ENCODE measurements at places on chromosomes 1 and 21.

DNA sequence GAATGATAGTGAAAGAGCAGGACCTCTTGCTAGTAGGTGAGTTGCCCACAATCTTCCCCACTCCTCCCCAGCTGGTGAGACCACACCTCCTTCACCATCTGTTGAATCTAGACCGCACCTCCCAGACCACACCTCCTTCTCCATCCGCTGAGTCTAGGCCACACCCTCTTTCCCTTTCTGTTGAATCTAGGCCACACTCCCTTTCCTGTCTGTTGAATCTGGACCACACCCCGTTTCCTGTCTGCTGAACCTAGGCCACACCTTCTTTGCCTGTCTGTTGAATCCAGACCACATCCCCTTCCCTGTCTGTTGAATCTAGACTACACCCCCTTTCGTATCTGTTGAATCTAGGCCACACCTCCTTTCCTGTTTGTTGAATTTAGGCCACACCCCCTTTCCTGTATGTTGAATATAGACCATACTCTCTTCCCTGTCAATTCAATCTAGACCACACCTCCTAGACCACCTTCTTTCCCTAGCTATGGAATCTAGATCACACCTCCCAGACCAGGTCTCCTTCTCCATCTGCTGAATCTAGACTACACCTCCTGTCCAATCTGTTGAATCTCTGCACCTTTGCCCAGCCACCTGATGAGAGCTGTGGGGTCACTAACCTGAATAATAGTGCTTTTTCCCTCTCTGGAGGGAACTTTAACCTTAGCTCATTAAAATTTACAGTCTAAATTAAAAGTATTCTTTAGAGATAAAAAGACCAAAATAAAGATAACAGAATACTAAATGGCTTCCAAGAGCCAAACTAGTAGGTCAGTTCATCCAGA, 116.3 kb downstream of the DAB1 start:
- no peak for DNase-seq

DNA sequence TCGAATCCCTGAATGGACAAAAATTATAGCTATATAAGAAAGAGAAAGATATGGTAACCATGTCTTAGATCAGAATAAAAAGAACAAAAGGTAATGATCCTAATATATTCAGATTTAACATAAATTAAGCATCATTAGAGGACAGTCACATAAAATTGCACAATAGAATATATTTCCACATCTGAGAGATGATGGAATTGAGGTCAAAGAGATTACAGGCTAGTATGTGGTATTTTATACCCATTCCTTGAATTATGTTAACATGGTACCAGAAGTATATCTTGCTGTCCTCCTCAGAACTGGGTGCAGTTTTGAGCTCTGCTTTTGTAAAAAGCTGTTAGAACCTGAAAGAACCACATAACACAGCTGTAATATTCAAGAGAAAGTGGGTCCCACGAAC, 245.6 kb upstream of the HOOK1 start:
- DNase-seq, result no peak

- no peak for DNase-seq
These were observed 71.0 kb downstream of the UBR4 start for GRCh38 chr1:19138958-19139581.

DNA sequence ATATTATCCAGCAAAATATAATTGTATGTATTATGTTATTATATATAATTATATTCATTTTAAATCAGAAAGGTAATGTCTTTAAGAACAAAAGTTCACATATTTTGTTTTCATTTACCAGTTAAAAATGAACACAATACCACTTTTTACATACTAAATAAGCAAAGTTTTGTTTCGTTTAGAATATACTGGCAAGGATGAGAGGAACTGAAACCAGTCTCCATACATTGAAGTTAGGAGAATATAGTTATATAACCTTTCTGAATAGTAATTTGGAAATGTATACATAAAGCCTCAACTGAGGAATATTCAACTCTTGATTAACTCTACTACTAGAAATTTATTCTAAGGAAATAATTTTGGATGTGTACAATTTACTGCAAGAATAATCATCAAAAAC, 110.5 kb downstream of the ZNF644 start:
- no peak for DNase-seq

- no peak for DNase-seq
These were observed 8.6 kb downstream of the RAP1A start for GRCh38 chr1:111628153-111628552.

GRCh38 chr1:203823306-203823705, 27.9 kb downstream of the ZBED6 start:
- DNase-seq, result no peak

DNA sequence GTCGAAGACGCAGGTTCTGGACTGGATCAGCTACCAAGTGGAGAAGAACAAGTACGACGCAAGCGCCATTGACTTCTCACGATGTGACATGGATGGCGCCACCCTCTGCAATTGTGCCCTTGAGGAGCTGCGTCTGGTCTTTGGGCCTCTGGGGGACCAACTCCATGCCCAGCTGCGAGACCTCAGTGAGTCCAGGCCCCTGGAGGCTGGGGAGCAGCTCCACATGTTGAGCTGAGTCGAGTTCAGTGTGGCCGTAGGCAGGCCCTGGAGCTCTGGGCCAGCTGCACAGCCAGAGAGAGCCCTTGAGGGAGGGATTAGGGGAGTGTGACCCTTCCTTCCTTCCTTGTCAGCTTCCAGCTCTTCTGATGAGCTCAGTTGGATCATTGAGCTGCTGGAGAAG, 1.6 kb downstream of the ELF3 start:
- no peak for DNase-seq

DNA sequence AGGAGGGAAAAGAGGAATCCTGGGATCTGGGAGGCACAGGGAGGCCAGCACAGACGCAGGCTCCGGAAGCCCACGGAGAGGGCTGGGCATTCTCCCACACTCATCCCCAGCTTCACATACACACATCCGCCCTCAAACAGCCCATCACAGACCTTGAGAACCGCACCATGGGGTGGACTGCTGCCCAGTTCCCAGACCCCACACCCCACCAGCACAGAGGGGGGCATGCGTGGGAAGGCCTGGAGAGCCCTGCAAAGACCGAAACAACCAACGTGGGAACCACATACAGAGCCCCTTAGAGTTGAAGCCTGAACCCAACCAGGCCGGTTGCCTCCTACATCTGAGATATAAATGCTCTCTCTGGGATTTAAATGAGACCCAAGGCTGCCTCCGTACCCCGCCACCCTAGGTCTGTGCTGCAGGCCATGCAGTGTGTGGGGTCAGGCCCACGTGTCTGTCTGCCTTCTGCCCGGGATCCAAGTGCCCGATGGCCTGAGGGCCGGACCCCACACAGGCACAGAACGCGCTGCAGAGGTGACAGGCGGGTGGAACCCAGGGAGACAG, 126.2 kb upstream of the COL6A1 start:
- no peak for DNase-seq

DNA sequence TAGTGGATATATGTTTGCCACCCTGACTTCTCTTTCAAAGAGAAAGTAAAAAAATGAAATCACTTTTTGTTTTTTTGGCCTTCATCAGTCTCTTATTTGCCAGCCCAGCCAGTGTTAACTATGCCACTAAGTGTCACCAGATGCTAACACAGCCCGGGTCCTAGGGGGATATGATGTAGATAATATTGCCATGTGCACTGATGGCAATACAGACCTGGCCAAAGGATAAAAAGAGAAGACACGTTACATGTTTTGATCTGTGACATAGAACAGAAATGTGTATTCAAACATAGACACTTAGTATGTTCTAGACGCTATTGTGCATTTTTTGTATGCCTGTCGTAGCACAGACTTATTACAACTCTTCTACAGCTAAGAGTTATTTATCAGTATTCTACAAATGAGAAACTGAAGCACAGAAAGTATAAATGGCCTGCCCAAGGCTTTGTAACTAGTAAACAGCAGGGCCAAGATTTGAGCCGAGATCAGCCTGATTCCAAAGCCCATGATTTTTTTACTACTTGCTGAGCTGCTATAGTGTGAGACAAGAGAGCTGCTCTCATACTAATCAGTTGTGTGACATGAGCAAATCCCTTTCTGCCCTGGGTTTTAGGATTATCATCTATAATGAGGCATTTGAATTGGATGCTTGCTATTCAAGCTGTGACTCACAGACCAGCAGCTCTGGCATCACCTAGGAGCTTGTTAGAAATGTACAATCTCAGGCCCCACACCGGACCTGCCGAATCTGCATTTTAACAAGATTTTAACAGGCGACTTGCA, 6.3 kb downstream of the LRRC53 start:
- no peak for DNase-seq

DNA sequence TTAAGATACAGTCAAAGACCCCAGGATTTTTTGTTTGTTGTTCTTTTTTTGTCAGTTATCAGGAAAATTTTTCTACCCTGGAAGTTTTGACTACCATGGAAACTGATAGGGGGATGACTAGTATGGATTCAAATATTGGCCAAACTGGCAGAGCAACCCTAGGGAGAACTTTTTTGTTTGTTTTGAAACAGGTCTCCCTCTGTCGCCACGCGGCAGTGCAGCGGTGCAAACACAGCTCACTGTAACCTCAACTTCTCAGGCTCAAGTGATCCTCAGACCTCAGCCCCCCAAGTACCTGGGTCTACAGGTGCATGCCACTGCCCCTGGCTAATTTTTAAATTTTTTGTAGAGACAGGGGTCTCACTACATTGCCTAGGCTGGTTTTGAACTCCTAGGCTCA, 46.6 kb downstream of the TOR3A start:
- no peak for DNase-seq

Data from endothelial cell of umbilical vein (primary cell).